NCI-H2081 treated with DMSO at 0.1 percent for 48 hours (cell line): ENCODE measurements at places on chromosomes 6 and 20.

GRCh38 chr20:61908057-61909026 is 157.3 kb downstream of the TAF4 start:
- DNase-seq = no peak

DNA sequence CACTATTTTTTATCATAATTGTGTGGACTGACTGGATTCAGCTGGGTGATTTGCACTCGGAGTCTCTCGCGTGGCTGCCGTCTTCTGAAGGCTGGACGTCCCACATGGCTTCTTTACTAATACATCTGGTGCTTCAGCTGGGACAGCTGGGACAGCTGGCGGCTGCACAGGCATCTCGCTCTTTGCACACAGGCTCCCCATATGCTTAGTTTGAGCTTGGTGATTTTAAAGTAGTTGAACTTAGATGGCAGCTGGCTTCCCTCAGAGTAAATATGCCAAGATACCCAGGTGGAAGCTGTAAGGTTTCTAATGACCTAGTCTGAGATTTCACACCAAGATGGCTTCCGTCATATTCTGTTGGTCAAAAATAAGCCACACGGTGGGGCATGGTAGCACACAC is 38.7 kb upstream of the PPP1R3G start:
- no peak for DNase-seq

- peak; percentile 51 for DNase-seq
These were observed 50.0 kb downstream of the IL20RA start for GRCh38 chr6:136994782-136995181.

DNA sequence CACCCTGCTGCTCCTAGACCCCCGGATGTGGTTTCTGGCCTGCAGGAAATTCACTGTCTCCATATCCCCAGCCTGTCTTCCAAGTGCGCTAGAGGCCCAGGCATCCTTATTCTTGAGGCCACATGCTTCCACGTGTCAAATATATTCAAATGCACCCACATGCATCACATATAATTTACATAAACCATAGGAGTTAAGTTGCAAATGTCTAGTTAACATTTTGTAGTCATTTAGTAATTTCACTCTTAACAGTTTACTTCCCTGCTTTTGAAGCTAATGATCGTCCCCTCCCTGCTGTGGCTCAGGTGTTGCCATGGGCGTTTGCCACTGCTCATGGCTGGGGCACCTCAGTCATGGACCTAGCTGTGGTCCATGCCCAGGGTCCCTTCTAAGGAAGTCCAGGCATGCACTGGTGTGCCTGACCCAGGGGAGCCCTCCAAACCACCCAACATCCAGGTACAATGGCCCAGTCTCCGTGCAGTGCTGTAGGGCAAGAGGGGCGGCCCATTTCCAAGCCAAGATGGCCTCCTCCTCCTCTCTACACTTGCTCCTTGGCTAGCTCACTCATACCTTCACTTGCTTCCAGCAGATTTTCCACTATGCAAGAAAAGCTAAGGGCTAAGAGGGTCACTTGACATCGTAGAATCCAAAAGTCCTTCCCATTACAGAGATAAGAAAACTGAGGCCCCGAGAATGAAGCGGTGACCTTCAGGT is 42.4 kb downstream of the FGD2 start:
- no peak for DNase-seq

- DNase-seq = no peak
These were observed 26.5 kb downstream of the BCAS4 start for GRCh38 chr20:50821257-50821921.

DNA sequence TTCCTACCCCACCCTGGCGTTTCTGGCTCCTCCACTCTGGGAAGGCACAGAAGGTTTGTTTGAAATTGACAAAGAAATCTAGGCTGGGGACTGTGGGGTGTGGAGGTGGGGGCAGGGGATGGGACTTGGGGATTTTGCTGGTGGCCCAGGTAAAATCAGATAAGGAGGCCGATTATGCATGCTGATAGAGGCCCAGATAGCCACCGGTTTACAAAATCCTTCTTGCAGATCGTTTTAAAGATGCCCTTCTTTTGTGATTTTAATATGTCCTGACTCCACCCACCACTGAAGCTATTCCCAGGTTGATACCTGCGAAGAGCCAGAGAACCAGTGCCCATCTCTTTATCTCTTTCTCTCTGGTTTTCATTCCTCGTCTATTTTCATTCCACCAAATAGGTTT is 104.9 kb downstream of the TFAP2C start:
- no peak for DNase-seq
